ENCODE measurements at places on chromosomes 2 and 18.

GRCh38 chr18:26544451-26544850, 3.9 kb downstream of the KCTD1 start:
- DNase-seq: no peak

- DNase-seq: no peak
These were observed 578 bp downstream of the IWS1 start for GRCh38 chr2:127525691-127526131.

GRCh38 chr2:150532020-150532419, 44.6 kb upstream of the RND3 start:
- DNase-seq: no peak

GRCh38 chr2:113175736-113176695, 2.2 kb downstream of the PSD4 start:
- no peak for DNase-seq

- DNase-seq: no peak
These were observed 623.3 kb upstream of the LRRTM4 start for GRCh38 chr2:78145395-78145996.

DNA sequence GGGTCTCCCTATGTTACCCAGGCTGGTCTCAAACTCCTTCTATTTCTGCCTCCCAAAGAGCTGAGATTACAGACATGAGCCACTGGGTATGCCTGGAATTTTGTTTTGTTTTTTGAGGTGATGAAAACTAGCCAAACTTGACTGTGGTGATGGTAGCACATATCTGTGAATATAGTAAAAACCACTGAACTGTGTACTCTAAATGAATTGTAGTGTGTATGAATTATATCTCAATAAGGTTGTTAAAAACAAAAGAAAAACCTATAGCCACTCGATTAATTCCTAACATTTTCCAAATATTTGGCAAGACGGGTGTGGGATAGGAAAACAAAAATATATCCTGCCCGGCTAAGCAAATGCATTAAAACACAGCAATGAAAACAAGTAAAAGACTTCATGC, 1302.3 kb upstream of the CHAC2 start:
- DNase-seq: no peak

- no peak for DNase-seq
These were observed 76.1 kb upstream of the ETAA1 start for GRCh38 chr2:67320861-67321587.
